ENCODE measurements at places on chromosomes 11 and 22.
A peak's percentile ranks its signal among the peaks of the same experiment; 100 is the strongest.

DNA sequence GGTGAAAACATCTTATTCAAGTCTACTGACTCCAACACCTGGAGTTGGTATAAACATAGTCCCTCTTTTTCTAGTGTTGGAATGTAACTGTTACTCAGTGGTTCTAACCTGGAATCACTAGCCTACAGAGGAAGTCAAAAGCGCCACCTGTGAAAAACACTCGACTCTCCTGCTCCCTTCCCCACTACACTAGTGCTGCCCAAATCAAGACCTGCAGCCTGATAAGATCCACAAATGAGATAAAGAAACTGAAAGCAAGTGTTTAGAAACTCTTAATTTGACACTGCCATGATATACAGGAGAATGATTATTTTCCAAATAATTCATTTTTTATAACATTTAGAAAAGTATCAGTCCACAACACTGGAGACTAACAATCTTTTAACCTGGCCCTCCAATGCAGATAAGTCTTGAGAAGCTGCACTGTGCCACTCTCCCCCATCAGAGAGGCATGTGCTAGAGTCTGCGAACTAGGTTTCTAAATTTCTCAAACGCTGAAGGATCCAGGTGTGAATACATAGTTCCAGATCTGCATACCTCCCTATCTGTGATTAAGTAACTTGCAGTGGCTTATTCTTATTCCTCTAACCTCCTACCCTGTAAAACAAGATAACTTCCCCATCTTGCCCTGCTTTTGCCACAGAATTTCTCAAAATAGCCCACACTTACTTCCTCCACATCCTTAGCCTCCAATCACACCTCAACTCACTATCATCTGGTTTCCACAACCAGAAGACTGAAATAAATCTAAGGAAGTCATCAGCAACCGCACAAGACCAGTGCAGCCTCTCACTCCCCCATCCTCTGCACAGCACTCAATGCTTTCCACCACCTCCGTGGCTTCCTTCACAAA, 88.1 kb downstream of the RRAS2 start:
- DNase-seq: peak; percentile 66

DNA sequence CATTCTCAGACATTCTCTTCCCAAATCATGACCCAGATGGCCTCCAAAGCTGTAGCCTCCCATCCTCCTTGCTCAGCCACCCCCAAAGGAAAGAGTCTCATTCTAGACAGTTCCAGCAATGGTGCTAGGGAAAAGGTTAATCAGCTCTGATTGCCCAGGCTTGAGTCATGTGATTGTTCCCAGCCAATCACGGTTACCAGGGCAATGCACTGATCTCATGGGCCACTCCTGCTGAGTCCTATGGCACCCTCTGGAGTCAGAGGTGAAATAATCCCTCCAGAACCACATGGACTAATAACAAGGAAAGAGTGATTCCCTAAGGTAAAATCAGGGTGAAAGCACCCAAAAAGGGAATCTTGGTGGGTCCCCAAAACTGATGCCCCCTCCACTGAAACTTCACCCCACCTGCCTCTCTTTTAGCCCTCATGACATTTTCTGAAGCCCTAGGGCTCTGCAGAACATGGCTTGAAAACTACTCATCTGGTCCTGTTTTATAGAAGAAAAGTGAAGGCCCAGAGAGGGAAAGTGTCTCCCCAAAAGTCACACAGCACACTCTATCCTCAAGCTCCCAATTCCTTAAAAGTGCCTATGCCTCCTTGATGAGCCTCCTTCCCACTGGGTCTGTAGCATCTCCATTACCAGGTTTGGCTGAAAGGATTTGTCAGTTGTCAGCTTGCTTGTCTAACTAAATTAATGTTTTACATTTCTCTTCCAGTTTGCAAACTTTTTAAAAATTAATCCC, 203.7 kb downstream of the MN1 start:
- peak; percentile 28 for DNase-seq

DNA sequence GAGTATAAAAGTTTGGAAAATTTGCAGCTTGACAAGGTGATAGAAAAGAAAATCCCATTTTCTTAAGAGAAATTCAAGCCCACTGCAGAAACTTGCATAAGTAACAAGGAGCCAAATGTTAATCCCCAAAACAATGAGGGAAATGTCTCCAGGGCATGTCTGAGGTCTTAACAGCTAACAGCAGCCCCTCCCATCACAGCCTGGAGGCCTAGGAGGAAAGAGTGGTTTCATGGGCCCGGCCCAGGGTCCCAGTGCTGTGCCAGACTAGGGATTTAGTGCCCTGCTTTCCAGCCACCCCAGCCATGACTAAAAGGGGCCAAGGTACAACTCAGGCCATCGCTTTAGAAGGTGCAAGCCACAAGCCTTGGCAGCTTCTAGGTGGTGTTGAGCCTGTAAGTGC, 123.7 kb upstream of the TRPC6 start:
- no peak for DNase-seq

DNA sequence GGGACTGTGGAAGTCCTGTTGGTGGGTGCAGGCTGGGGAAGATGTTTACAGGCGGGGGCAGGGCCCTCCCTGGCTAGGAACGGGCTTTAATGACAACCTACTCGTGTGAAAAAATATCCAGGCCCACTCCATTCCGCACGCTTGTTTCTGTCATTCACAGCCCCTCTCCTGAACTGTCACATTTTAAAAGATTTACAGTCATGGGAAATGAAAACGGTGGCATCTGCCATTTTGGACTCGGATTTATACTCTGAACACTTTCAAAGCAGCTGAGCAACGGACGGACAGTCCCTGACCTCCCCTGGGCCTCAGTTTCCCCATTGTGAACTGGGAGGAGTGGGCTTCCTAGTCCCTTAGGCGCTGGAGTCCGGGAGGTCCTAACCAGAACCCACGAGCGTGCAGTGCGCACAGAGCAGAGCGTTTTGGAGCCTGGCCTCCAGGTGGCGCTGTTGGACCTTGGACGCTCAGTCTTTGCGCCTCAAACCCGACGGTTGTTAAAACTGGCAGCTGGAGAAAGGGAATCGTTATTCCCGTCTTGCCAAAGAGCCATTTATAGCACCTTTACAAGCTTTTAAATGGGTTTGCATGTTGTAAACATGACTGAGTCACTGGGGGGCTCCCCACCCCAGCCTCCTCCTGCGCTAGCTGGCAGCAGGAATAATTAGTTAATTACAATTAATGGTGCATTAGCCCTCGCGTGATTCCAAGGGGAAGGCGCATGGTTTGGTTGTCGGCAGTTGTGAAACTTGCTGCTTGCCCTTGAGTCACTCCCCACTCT, 75.3 kb downstream of the FBLN1 start:
- peak; percentile 82 for DNase-seq

DNA sequence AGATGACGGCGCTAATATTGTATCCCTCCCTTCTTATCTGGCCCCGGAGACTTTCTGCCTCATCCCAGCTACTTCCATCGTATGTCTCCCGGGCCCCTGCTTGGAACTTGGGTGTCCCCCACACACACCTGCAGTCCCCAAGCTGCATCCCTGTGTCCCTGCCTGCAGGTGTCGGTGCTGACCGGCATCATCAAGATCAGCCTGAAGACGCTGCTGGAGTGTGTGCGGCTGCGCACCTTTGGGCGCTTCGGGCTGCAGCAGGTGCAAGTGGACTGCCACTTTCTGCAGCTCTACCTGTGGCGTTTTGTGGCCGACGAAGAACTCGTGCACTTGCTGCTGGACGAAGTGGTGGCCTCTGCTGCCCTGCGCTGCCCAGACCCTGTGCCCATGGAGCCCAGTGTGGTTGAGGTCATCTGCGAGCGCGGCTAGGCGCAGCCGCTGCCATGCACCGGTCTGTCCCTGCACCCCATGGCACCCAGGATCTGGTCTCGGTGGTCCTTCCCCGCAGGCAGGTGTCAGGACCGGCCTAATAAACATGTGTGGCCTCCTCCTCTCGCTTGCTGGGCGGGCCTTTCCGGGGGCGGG, 421 bp upstream of the TM7SF2 start:
- DNase-seq: no peak

DNA sequence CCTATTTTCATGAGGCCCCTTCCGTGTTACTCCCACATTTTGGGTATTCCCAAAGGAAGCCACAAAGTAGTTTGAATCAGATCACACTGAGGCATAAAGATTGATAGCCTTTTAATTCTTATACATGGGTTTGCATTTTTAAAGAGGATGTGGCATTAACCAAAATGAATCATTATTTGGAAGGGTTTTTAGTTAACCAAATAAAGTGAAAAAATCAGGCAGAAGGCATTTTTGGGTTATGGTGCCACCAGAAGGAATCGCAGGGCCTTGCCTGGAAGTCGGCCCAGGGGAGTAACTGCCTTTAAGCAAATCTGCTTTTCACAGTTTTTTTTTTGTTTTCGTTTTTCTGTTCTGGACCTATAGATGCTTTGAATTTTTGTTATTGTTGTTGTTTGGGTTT, 55.4 kb downstream of the HSD17B12 start:
- DNase-seq: no peak

GRCh38 chr11:122850076-122850631, 11.9 kb downstream of the CRTAM start:
- peak; percentile 57 for DNase-seq

GRCh38 chr11:132068556-132068955, 698.1 kb downstream of the NTM start:
- DNase-seq: no peak

DNA sequence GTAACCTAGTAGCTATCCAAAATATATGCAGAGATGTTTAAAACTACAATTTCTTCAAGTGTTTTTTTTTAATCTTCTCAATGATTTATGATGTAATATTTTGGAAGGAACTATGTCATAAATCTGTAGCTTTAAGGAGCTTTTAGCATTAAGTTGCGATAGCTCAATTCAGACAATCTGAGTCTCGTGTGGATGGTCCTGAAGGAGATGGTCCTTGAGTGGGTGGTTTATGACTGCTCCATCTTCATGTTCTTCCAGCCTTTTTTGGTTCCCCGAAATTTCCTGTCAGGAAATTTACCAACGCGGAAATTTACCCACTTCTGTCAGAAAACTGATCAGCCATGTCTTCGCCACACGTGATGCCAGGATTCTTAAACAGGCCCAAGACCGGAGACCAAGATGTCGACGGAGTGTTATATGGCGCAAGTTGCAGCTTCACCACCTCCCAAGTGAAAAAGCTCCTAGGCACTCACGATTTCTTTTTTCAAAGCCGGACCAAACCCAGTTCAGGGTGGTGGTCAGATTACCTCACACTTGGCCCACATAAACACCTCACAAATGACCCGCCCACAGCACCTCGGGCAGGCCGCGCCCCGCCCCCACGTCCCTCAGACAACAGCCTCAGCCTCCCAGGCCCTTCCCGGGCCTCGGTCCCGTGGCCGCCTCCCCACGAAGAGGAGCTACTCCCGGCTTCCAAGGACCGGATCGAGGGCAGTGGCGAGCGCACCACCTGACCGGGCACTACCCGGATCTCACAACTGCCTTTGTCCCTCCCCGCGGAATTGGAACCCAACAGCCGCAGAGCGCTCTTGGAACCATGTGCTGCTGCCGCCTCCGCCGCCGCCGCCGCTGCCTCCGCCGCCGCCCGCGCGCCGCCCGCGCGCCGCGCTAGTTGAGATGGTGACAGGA, at the start of gene MORC2:
Gene MORC2 (minus strand): TSS at position 760 of the 909 bp plus-strand sequence. CDS start 885 bp downstream, outside the sequence.
- peak; percentile 46 for DNase-seq

- DNase-seq: no peak
Measured at GRCh38 chr22:49063545-49063890, 764.2 kb downstream of the BRD1 start.

DNA sequence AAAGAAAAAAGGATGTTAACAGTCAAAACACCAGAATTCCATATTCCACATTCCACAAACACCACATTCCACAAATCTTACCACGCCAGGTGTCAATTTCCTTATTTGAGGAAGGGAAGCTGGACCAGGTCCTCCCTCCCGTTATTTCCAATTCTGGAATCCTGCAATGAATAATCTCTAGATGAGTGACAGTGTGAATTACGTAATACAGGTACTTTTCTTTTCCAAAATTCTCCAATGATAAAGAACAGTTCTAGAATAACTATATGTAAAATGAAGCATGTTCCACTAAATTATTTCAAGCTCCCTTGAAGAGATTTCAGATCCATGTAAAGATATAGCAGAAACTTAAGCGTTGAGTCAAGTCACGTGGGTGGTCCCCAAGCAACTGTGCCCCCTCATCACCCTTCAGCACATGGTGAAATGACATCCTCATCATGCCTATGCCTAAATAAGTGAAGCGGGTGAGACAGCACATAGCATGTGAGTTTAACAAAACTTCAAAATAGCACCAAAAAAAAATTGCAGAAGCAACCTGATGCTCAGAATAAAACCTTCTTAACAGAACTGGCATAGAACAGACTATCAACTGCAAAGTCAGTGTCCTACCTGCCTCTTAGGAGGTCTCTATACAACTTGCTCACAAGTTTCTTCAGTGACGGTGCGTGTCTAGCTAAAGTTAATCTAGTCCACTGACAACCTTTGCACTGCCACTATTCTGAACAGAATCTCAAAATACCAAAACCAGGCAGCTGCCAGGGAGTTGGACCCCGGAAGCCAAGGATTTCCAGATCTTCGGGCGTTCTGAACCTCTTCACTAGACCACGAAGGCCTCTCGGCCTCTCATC, 876 bp downstream of the NFRKB start:
- peak; percentile 37 for DNase-seq

DNA sequence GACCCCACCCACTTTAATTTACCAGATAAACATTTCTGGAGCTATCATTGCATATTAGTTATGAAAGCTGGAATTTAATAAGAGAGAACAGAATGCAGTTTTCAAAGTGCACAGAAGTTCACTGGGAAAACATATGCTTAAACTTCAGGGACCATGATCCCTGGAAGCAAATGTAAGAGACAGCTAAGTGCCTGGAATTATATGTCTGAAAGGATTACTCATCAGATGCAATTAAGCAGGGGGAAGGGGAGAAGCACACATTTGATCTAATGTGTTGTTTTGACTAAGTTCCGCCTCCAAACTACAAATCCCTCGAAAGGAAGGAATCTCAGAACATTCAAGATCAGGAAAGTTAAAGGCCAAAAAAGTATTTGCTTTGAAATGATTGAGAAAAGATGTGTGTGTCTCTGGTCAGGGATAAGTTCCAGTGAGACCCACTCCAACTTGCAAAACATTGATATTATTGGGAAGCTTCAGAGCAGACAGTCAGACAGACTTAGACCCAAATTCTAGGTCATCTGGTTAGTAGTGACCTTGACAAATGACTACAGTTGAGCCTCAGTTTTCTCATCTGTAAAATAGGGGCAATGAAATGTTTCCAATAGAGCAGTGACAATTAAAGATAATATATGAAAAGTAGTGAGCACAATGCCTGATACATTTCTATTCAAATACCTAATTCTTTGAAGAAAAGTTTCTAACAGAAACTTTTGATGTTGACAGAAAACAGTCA, 147.6 kb downstream of the ME3 start:
- no peak for DNase-seq

DNA sequence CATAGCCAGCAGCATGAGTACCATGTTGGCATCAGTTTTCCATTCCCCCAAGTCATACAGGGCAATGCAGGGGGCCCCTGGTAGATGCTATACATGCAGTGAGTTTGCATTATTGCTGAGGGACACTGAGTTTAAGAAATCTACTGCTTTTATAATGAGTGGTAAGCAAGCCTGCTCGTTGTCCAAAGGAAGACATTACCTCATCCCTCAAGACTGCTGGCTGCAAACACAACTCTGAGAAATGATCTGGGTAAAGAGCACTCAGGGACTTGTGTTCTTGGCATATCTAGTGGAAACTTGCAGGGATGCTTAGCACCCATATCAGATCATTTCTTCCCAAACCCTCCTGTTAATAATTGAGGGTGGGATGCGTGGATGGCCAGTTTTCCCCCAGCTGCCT, 77.9 kb downstream of the CWC15 start:
- no peak for DNase-seq

- DNase-seq: no peak
Measured at GRCh38 chr11:88709567-88709966, 356.2 kb downstream of the GRM5 start.
